HT1080 (cell line): ENCODE measurements at places on chromosomes 2 and 18.

DNA sequence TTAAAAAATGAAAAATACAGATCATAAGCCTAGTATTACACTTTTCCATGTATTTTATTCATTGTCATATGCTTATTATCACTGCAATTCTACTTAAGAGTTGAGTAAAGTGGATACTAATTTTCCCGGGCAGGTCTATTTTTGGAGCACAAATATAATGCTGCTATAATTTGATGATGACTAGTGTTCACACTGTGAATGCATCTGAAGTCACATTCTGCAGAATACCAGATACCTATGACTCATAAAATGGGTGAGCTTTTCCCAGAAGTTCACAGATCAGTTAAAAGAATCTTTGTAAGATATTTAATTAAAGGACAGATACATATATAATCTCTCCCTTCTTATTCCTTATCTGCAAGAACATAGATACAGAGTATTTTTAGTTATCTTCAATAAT is 79.8 kb upstream of the MC4R start:
- peak; percentile 29 for DNase-seq

DNA sequence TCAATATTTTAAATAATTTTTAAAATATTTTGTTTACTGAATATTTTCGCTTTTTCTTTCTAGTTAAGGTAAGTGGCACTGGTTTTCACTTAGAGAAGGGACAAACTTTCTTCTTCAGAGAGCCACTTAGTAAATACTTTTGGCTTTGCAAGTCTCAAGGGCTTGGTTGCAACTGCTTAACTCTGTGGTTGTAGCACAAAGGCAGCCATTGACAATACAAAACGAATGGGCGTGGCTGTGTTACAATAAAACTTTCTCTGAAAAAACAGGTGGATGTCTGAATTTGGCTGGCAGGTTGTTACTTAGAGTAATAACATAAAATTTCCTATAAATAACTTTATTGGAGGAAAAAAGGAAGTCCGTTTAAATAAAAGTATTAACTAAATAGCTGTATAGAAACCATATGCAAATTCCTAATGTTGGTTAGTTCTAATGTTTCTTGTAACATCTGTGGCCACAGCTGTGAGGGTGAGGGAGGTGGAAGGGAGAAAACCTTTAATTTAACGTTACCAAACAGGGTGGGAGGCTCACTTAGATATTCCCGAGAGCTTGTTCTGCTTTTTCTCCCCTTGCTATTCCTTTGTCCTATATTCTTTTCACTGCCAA is 62.4 kb upstream of the TNP1 start:
- no peak for DNase-seq

- DNase-seq: no peak
Measured at GRCh38 chr18:64149916-64150438, 1.1 kb upstream of the LINC00305 start.

DNA sequence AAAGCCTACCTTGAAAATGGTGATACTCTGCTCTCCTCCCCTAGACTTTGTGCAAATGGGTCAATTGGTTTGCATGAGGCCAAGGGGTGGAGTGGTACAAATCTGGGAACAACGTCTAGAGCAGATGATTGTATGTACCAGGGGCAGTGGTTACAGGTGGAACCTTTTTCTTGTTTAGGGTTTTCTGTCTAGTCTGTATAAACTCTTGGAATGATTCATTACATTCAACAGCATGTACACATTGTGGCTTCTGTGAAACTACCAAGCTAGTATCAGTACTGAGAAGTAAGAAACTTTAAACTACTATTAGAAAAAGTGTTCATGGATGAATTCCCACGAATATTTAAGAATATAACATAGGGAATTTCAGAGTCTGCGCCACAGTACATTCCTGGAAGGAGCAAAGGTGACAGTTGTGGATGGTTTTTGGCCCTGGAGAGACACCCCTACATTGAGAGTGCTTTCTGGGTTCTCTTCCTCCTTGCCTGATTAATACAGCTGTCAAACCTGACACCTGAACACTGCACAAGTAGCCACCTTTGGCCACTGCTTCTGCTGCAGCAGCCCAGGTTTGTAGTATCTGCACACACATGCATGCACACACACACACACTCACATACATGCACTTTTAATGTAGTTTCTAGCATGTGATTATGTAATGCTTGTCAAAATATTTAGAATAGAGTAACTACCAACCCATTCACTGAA is 30.0 kb downstream of the CFAP221 start:
- no peak for DNase-seq

GRCh38 chr2:228875152-228875900 is 395.8 kb downstream of the PID1 start:
- peak; percentile 73 for DNase-seq

DNA sequence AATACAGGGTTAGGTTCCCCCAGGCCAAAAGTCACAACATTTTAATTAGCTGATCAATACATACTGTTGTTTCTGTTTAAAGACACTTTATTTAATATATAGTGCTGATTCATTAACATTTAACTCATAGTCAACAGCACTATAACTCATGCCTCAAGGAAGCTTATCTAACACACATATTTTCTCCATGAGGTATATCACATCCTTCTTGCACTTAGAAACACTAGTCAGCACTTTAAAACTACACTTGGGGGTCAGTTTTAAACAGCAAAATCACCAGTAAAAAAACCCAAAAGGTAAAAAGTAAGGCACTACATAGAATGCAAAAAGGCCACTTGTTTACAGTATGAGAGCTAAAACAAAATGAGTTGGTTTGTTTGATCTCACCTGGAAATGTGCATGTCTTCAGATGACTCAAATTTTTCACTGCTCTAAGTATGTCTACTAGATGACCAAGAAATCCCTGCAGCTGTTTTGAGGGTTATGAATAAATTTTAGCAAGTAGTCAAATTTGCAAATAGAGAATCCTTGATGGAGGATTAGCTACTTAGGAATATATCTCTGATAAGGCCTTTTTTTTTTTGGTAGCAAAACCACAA is 54.1 kb upstream of the EPB41L5 start:
- DNase-seq: no peak

GRCh38 chr2:64562148-64562784 is 38.1 kb downstream of the AFTPH start:
- peak; percentile 30 for DNase-seq

- DNase-seq: no peak
Measured at GRCh38 chr2:12047761-12048160, 301.3 kb downstream of the LPIN1 start.

- DNase-seq: no peak
Measured at GRCh38 chr18:51649796-51650195, 452.3 kb upstream of the MEX3C start.

GRCh38 chr2:240655931-240656886 is 26.5 kb downstream of the AQP12B start:
- peak; percentile 64 for DNase-seq

DNA sequence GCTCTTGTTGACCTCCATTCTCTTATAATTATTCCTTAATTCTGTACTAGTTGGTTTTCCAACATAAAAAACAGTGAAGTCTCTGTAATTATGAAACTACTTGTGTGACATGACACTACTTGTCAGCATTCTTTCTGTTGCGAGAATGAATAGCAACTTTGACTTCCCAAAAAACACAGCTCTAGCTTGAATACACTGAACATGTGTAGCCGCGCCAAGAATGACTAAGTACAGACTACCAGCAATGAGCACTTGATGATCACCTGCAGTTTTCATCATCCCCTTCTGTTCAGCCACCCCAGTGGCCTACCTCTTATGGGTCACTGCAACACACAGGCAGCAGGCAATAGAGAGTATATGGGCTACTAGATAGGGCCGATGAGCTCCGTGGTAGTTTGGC is 229.3 kb downstream of the TGIF1 start:
- DNase-seq: no peak

- DNase-seq: no peak
Measured at GRCh38 chr18:76658627-76659026, 163.6 kb upstream of the ZNF516 start.

GRCh38 chr2:128836559-128837100 is 518.0 kb upstream of the HS6ST1 start:
- DNase-seq: no peak

- DNase-seq: peak; percentile 88
Measured at GRCh38 chr2:38442643-38443541, 65.8 kb upstream of the ATL2 start.

GRCh38 chr2:186695081-186695756 is 1.4 kb downstream of the FAM171B start:
- peak; percentile 28 for DNase-seq

GRCh38 chr18:44909191-44909719 is 228.6 kb downstream of the SETBP1 start:
- peak; percentile 34 for DNase-seq

- peak; percentile 11 for DNase-seq
Measured at GRCh38 chr2:217623281-217623912, 379.4 kb downstream of the TNS1 start.

- peak; percentile 51 for DNase-seq
Measured at GRCh38 chr2:20015482-20016083, 3.1 kb upstream of the MATN3 start.

GRCh38 chr2:164993287-164994016 is 38.1 kb upstream of the SLC38A11 start:
- DNase-seq: no peak

DNA sequence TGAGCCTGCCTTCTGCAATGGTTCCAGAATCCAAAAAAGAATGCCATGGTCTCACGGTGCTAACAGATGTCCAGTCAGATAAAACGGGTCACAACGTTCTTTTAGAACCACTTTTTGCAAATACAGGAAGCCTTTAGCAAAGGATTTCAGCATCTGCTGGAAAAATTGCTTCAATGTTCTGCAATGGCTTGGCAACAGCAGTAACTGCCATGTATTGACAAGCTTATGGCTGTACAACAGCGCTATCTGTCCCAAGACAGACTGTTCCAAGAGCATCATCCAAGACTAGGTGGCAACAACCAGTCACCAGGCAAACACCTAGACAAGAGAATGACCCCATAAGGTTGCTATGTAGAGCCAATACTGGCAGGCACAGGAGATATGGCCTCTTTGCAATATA is 37.6 kb upstream of the RIOK3 start:
- DNase-seq: no peak
